Non-pigmented ciliary epithelial cell (primary cell): ENCODE measurements at places on chromosomes 3 and 15.

DNA sequence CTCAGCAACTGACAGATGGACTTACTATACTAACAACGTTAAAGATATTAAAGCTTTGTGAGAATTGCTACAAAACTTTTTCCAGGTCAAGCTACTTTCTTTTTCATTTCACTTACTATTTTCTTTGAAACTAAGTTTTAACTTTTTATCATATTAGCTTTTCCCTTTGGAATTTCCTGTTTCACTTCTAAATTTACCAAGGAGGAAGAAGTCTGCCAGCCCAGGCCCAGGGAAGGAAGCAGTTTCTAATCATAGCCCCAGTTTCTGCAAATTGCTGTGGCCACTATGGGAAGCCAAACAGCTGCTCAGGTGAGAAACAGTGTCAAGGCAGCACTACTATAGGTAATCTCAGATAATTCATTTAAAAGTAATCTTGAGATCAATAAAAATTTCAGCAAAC is 18.4 kb downstream of the CYFIP1 start:
- no peak for DNase-seq

DNA sequence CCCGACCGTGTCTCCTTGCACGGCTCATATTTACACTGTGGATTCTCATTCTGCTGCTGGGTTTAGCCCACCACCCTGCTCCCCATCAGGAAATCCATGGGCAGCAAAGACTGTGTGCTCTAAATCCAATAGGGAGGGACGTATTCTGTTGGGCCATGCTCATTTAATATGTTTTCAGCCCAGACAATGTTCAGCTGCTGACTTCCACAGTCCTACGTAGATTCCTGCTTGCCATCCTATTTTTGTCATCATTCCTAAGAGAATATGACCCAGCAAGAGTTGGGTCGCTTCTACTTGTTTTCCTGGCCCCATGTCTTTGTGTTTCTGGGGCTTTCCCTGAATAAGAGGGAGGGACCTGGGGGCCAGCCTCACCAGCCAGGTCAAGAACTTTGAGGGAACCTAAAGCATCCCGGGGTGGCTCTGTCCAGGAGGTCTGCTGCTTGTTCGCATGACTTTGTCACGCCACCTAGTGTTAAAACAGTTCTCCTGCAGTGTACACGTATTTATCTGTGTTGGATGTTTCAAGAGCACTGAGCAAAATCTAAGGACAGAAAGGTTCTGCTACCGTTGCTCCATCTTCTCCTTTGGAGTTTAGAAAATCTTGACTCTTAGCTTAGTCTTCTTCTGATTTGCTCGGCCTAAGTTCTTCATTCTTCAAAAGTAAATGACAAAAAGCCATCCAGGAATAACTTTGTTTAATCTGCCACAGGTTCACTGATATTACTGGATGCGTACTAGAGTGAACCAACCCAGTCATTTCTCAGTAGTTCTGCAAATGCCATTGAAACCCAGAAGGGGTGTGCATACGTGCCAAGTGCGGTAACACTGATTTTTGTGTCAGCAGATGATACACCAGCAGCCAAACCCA is 79.8 kb upstream of the NR2E3 start:
- no peak for DNase-seq

- DNase-seq, result no peak
Observed at GRCh38 chr15:82183121-82184031, 79.2 kb downstream of the EFL1 start.

- no peak for DNase-seq
Observed at GRCh38 chr15:35885870-35886269, 339.9 kb upstream of the DPH6 start.

DNA sequence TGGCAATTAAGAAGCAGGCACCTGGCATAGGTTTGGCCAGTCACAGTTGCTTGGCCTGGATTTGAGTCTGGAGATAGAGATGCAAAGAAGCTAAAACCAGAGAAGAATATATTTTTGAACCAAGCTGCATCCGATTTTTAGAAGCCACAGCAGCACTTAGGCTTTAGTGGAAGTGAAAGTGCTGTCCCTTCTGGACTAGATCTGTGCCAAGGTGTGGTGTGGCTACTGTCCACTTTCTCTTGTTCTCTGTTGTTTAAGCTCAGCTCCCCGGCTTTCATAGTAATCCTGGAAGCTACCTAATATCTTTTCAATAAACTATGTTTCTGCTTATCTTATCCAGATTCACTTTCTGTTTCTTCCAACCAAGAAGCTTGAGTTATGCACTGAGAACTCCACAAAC is 183.4 kb upstream of the THRB start:
- DNase-seq, result no peak

DNA sequence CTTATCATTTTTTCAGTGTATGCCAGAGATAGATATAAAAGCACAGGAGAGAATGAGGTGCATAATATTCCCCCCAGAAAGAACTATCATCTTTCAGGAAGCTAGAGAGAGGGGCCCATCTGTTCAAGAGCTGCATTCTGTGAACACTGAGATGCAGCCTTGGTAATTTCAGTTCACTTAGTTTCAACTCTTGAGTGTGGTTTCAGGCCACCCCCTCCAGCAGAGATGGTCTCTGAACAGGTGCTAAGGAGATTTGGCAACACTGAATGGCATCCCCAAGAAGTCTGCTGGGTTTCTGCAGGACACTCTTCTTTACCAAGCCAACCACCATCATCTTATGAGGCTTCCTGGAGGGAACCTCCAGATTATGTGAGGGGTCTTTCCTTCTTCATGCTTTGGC is 30.4 kb upstream of the LIMD1 start:
- DNase-seq, result no peak

DNA sequence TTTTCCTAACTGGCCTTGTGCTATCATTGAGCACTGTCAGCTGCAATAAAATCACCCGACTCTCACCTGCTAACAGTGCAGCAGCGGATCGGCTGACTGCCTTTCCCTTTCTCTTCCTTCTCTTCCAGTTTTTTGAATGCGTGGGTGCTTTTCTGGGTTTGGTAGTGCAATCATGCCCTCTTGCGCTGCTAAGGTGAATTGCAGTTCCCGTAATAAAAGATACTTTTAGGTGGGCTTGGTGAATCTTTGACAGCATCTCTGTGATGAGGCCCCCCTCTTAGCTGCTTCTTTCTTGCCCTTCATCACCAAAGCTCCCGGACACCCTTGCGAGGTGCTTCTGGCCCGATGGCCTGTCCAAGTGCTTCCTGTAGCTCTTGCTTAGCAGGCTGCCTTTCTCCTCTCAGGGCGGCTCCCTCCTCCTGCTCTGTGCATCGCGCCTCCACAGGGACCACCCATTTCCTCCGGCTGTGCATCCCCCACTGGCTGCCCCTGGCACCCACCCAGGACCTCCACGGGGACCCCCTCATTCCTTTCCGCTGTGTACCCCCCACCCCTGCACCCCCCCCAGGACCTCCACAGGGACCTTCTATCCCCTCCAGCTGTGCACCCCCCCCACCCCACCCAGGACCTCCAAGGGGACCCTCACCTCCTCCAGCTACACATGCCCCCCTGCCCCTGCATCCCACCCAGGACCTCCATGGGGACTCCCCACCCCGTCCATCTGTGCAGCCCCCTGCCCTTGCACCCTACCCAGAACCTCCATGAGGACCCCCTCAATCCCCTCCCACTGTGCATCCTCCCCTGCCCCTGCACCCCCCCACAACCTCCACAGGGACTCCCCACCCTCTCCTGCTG is 50.8 kb upstream of the RPL32 start:
- DNase-seq, result peak; percentile 20

DNA sequence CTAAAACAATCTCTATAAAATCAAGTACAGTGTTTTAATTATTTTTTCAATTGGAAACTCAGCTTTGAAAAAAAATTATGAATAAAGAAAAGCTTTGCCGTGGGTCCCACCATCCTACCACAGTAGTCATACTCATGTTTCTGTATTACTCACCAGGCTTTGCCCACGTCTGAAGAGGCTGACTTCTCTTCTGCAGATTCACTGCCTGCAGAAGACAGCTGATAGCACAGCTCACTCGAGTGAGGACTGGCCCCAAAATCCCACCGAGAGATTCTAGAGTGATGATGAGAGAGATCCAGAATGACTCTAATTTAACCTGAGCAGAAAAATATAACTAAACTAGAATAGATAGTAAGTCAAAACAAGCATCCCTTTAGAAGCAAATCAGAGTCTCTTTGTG is 11.9 kb downstream of the C2CD4B start:
- DNase-seq, result no peak

DNA sequence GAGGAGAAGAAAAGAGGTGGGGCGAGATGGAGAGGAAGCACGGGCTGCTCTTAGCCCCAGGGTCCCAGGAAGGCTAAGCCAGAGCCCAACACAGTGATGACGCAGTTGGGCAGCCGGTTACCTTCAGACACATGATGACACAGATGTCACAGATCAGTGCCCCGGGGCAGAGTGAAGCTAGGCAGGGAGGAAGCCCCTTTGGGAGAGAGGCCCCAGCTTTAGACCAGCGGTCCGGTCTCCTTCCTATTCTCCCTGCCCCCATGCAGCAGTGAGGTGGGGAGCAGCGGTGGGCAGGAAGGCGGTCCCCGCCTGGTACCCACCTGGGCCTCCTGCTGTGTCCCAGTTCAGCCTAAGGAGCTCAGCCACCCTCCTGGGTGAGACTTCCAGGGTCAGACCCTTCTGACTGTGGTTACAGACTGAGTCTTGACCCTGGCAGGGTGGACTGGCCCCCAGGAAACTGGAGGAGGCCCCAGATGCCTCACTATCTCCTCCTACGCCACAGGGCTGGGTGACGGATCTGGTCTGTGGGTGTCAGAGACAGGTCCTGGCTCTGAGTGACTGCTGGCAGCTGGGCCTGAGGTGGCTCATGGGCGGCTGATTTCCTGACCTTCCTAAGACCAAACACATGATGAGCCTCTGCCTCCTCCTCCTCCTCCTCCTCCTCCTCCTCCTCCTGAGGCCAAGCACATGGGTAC is 38.8 kb upstream of the LINGO1 start:
- no peak for DNase-seq

DNA sequence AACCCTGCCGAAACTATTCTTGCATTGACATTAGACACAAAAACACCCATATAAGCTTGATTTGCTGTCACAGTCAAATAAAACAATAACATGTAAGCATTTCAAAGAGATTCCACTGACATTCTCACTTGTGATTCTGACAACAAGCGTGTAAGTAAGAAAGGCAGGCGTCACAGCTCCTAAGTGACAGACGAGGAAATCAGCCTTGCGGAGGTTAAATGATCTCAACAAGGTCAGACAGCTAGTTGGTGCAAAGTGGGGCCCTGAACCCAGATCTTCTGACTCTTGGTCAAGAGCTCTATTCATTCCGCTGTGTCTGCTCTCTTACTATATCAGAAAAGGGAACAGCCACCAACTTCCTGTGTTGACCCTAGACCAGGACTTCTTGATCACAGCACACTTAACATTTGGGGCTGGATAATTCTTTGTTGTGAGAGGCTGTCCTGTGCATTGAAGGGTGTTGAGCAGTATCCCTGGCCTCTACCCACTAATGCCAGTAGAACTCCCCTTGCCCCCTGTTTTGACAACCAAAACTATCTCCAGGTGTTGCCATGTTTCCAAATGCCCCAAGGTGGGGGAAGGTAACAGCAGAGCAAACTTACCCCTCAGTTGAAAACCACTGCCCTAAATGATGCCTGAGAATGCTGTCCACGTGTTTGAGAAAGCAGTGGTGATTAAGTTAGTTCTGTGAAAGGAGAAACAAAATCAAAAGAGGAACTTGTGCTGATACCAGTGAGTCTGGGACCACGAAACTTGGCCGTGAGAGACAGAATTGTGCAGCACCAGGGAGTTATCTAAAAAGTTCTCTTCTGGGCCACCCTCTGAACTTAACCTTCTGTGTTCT is 86.1 kb downstream of the LIPC start:
- no peak for DNase-seq

DNA sequence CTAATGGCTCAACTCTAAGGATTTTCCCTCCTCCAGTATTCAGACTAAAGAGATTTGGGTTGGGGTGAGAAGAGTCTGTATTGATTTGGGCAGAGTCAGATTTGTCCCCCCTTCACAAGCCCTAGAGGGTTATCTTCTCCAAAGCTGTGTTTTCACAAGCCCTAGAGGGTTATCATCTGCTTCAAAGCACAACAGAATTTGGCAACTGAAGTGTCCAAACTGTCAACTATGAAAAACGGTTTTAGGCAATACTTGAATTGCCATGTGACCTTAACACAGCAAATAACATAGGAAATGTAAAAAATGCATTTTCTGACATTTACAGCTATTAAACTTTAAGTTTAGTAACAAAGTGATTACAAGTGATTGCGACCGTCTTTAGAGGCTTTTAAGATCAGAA is 119.9 kb downstream of the IMPG2 start:
- no peak for DNase-seq

GRCh38 chr3:12294885-12295580 is 6.2 kb downstream of the PPARG start:
- peak; percentile 64 for DNase-seq

DNA sequence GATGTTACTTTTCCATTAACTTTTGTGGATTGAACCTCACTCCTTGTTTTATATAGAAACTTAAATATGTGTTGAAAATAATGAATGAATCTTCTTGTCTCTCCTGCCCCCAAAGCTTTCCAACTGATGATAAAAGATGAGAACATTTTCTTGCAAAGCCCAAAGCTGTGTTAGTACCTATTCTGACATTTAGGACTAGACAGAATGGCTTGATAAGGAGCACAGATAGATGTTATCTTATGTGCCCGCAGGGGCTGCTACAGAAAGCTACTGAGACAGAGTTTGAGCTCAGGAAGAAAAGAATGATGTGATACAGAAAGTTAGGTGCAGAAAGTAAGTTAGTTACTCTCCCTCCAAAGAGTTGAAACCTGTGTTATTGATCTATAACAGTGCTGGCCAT is 109.4 kb upstream of the ATP11B start:
- no peak for DNase-seq

DNA sequence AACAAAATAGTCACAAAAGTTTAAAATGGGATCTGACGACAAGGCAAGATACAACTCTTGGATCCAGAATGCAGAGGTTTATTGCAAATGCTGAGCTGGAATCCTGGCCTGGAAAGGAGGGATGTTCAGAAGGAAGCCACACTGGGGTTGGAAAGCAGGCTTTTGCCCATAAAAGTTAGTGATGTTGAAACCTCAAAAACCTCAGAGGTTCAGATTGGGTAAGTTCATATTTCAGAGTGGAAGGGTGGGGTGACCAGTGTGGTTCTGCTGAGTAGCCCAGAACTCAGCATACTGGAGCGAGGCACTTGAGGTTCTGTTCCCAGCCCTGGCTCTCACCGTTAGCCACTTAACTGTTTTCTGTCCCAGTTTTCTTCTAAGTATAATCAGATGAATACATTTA is 114.0 kb upstream of the OSTN start:
- DNase-seq, result no peak

- DNase-seq, result no peak
Observed at GRCh38 chr3:156218353-156218744, 98.0 kb downstream of the KCNAB1 start.

- DNase-seq, result peak; percentile 50
Observed at GRCh38 chr3:187261541-187261969, 30.0 kb downstream of the MASP1 start.
